Right ventricle myocardium inferior (tissue), 1 donor: ENCODE measurements at places on chromosomes 11 and 22. TPM values are rescaled to one million over a fixed set of nuclear protein-coding genes. Genes with fewer than 3 reads are reported as not detected.

DNA sequence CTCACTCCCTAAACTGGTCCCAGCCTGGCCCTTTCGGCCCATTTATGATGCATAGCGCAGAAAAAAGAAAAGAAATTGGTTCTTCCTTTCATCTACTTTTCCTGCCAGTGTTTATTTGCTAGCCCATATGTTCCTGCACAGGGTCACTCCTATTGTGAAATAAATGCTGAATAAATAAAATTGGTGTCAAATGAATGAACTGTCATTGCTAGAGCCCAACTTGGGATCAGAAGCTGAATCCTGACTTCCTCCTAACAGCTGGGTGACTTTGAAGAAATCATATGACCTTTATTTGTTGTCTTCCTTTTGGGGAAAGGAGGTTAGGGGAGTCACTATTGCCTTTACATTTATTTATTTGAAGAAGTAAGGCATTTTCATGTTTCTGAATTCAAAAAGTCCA is 92.0 kb downstream of the PRR5L start:
- no peak for DNase-seq

- DNase-seq = peak; percentile 83
These were observed 15.4 kb downstream of the EHD1 start for GRCh38 chr11:64862987-64863390.

- no peak for DNase-seq
These were observed 350.9 kb upstream of the SYN3 start for GRCh38 chr22:33409079-33409478.

- DNase-seq = no peak
These were observed 33.2 kb upstream of the TCF20 start for GRCh38 chr22:42303396-42304323.

DNA sequence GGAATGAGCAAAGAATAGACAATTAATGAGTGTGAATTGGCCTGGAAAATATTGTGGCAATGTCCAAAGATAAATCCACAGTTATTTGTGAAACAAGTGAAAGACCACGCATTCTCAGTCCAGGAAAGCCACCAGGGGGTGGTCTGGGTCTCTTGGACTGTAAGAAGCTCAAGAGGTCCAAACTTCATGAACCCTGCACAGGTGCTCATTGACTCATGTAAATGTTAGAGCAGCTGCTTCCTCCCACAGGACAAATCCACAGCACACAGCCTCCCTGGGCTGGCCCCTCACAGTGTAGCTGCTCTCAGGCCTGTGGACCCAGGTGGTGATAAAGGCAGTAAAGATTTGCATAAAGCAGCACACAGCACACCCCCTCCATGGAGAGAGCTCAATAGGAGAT is 114.0 kb downstream of the ZNF280B start:
- no peak for DNase-seq

- DNase-seq = no peak
These were observed 28.5 kb downstream of the DCDC1 start for GRCh38 chr11:31340903-31341572.

DNA sequence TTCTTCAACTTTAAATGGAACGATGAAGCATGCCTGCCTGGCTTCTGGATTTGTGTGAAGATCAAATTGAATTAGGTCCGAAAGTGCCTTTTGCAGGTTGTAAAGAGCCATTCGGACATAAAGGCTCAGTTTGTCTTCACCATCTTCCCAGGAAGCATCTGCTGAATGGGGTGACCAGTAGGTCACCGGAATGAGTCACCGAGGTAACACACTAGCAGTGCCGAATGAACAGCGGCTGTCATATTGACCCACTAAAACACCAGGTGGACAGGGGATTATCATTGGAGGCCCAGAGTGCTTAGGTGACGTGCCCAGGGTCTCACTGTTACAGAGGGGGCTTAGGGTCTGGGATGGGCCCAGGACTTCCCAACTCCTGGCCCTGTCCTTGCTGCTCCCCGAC is 43.1 kb upstream of the MYH9 start:
- no peak for DNase-seq

DNA sequence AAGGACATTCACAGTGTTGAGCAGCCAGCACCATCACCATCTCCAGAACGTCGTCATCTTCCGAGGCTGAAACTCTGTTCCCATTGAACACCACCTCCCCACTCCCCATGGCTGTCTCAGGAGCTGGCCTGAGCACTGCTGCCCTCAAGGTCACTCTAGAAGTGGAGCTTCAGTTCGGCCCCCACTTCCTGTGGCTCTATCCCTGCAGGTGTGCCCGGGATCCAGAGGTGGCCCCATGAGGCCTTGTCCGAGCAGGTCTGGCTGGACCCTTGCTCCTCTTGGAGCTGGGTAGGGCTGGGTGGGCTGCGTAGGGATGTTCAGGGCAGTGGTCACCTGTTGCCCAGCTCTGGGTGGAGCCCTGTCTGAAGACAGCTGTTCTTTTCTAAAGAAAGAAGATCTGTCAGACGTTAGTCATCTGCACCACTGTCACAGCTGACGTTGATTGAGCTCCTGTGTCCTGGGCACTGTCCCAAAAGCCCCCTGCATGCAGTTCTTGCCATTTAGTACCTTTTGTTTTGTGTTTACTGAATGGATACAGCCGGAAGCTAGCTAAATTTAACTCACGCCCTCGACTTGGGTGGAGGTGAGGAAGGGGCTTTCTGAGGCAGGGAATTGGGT is 75.5 kb upstream of the CLDN5 start:
- no peak for DNase-seq

VSIG2 gene
- total RNA-seq = 0.70 TPM

MS4A15 gene
- not detected for total RNA-seq

SCO2 gene
- total RNA-seq = not detected

ZDHHC5 gene
- 44.9 TPM for total RNA-seq
